Transverse colon (tissue), 4 donors: ENCODE measurements at places on chromosomes 4 and X.

- DNase-seq, result no peak
These were observed 186.6 kb upstream of the LEF1 start for GRCh38 chr4:108355186-108355901.

GRCh38 chr4:2608291-2608690, 71.8 kb downstream of the FAM193A start:
- DNase-seq, result no peak

DNA sequence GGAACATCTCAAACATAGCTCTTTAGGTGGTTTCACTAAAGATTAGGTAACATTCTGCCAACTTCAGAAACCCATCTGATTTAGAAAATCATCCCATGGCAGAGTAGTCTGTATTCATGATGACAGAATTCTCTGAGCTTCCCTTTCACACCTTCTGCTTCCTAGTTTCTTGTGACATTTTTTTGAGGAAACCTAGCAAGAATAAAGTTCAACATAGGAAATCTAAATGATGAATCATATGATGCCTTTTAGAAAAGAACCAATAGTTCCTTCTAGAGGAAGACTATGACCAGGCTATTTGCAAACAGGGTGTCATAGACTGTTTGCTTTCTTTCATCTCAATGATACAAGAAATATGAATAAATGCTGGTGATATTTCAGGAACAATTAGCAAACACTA, 49.8 kb upstream of the CAMK2D start:
- no peak for DNase-seq

DNA sequence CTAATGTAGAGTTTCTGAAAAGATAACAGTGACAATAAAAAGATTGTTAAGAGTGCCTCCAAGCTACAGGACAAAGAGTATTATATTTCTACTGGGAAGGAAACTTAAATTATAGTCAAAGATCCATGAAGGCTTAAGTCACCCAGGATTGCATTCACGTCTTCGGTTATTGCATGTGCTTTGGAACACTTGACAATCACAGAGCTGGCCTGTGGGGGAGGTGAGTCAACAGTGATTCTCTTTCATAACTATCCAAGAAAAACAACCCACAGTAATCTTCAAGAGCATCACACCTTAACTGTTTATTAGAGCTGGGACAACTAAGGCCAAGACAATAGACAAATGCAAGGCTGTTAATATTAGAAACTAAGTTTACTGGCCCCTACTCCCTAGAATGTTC, 40.3 kb downstream of the PDGFC start:
- DNase-seq, result peak; percentile 14

DNA sequence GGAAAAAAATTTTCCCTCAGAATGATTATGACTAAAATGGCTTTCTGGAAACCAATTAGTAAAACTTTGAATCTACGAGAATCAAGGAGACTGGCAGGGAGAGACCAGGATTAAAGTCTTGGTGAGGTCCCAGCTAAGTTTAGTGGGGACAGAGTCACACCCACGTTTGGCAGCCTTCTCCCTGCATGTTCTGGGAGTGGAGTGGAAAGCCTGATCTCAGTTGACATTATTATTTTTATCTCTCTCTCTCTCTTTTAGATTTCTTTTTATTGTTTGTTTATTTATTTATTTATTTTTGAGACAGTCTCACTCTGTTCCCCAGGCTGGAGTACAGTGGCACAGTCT, 67.8 kb downstream of the MED28 start:
- DNase-seq, result no peak

DNA sequence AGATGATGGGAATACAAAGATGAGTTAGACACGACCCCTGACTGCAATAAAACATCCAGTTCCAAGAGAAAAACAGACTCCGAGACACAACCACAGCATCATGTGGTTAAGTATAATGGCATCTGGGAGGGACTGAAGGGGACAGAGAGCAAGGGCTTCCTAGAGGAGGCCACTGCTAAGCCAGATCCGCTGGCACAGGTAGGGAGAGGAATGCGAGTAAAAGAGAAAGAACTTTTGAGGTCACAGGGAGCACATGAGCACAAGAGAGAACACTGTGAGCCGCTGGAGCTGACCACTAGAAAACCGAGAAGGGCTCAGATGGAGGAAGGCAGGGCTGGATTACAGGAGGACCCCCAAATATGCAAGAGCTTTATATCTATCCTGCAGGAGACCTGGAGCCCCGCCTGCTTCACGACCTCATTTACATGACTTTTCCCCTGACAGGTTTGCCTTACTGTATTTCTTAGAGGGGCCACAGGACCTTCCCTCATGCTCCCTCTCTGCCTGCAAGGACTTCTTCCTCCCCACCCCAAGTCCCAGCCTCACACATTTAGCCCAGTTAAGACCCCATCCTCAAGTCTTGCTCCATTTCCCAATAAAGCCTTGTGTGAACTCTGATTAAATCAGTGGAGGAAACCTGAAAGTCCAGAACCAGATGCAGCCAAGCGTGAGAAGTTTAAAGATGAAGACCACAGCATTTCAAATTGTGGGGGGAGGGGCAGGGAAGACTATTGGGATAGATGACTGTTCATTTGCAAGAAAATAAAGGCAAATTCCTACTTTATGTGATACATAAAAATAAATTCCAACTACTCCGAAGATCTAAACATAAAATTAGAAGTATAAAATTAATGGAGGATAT, 29.6 kb downstream of the MFAP3L start:
- no peak for DNase-seq

GRCh38 chr4:139229534-139230039, 50.4 kb downstream of the MGARP start:
- DNase-seq, result no peak

- DNase-seq, result no peak
These were observed 311.3 kb upstream of the EMCN start for GRCh38 chr4:100828986-100829685.

DNA sequence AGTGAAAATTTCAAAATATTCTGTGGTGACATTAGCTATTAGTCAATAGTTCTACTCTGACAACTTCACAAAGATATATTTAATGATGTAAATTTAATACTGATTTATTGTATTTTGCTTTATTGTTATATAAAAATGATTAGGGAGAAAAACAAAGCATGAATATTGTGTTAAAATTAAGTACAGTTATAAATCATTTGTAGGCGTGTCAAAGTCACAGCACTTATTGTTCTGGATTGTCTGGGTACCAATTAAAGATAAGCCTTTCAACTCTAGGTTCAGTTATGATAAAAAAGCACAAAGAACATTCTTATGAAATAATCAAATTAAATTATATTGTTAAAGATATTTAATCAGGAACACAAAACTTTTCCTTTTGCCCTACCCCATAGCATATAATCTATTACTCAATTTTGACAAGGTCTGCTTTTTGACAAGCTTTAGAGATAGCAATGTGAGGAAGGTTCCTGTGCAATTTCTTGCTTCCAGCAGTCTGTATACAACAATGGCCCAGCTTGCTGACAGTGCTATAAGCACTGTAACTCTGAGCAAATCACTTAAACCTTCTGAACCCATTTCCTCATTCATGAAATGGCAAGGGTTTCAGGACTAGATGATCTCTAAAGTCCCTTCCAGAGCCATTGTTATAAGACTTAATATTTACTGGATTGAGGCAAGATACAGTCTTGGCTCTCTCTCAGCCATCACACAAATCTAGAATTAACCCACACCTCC, 910.3 kb upstream of the LCORL start:
- DNase-seq, result no peak

GRCh38 chr4:140719686-140720085, 36.5 kb downstream of the TBC1D9 start:
- DNase-seq, result no peak

DNA sequence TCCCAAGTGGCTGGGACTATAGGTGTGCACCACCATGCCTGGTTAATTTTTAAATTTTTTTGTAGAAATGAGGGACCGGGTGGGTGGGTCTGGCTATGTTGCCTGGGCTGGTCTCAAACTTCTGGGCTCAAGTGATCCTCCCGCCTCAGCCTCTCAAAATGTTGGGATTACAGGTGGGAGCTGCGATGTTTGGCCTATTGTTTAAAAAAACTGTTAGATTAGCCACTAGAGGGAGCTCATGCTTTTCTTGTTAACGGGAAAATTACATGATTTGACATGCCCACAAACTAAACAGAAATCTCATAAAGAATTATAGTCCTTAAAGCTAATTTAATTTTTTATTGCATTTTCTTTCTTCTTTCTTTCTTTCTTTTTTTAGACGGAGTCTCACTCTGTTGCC, 5.0 kb upstream of the SDAD1 start:
- DNase-seq, result no peak

- no peak for DNase-seq
These were observed 11.6 kb upstream of the TMEM128 start for GRCh38 chr4:4259484-4260100.

DNA sequence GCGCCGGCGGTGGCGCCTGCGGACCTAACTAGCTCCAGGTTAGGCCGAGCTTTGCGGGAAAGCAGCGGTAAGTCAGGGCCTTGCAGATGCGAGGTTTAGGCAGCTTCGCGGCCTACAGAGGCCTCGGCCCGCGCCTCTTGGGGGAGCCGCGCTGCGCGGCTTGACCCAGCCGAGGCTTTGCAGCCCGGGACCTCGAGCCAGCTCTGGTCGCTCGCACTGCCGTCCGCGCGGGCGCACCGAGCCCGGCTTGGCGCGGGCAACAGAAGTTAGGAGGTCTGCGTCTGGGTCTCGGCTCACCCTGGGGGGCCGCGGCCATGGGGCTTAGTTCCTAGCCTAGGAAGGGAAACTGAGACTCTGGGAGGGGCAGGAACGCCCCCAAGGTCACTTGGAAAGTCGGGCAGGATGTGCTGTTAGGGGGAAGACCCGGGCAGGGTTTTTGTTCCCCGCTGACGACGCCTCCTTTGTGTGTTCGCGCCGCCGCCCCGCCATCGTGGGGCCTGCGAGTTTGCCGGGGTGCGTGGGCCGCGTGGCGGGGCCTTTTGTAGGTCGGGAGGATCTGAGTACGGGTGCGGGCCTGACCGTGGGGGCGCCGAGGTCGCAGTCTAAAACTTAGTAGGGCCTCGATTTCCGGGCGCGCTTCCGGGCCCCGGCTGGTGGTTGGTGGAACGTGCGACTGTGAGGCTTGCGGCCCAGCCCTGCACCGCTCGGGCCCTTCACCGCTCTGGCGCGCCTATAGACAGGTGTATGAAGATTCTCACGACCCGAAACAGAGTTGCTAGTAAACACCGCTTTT, 482 bp downstream of the RNF4 start:
- peak; percentile 72 for DNase-seq

DNA sequence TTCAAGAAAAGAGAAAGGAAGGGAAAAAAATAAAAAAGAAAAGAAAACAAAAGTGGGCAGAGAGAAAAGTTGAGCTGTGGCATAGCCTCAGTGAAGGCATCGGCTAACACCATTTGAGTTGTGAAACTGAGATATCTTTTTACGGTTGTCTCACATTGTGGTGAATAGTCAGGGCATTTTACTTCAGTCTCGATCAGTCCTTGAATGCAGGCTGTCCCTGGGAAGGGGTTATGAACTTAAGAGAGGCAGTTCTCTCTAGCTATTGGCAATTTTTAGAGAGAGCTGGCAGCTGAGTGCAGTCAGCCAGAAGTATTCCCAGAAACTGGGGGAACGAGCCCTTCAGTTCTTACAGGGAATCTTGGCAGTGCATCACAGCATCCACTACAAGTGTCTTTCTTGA, 93.5 kb upstream of the SLC6A14 start:
- DNase-seq, result no peak

DNA sequence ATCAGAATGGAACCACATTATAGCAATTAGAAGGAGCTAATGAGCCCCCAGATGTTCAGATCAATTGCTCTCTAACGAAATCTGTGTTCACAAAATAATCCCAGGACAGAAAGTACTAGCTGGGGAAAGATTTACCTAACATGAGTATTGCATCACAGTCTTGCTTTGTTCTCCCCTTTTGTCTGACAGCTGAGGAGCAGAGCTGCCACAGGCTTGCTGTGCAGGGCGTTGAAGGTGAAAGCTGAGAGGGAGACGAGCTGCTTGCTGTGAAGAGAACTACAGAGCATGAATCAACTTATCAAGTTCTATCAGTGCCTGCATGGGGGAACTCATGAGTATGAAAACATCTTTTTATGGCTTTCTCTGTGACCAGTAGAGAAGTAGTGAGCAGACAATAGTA, 441.2 kb downstream of the CENPC start:
- no peak for DNase-seq

DNA sequence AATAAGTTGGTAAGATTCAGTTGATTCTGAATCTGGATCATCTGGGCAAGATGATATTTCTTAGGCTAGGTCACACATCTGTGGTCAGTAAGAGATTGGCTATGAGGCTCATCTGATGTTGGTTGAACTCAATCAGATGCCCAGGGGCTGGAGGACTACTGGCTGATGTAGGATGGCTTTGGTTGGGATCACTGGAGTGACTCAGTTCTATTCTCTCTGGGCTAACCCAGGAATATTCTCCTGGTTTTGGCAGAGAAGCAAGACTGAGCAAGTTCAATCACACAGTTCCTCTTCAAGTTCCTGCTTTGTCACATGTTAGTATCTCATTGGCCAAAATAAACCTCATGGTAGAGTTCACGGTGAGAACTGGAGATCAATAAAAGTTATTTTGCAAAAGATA, 902.3 kb upstream of the SLIT2 start:
- DNase-seq, result no peak

GRCh38 chr4:85673540-85673939, 198.6 kb downstream of the ARHGAP24 start:
- DNase-seq, result no peak

DNA sequence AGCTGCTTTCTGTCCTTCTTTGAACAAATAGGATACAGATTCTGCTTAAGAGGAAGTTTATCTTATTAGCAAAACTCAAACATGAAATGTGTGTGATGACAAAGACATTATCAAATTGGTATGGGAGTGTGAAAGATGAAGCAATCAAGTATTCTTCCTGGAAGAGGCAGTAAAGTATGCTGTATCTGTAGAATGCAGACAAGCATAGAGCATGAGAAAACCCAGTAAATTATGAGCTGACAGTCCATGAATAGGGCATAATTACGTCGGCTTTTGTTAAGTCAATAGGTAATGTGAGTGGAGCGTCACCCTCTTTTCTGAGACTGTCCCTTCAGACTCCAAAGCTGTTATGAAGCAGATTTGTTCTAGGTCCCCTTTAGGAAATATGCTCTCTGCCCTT, 458.6 kb upstream of the NWD2 start:
- DNase-seq, result no peak

GRCh38 chrX:149687991-149688390, 23.9 kb upstream of the MAGEA11 start:
- no peak for DNase-seq

- DNase-seq, result no peak
These were observed 7.5 kb downstream of the STOX2 start for GRCh38 chr4:183912585-183912984.

DNA sequence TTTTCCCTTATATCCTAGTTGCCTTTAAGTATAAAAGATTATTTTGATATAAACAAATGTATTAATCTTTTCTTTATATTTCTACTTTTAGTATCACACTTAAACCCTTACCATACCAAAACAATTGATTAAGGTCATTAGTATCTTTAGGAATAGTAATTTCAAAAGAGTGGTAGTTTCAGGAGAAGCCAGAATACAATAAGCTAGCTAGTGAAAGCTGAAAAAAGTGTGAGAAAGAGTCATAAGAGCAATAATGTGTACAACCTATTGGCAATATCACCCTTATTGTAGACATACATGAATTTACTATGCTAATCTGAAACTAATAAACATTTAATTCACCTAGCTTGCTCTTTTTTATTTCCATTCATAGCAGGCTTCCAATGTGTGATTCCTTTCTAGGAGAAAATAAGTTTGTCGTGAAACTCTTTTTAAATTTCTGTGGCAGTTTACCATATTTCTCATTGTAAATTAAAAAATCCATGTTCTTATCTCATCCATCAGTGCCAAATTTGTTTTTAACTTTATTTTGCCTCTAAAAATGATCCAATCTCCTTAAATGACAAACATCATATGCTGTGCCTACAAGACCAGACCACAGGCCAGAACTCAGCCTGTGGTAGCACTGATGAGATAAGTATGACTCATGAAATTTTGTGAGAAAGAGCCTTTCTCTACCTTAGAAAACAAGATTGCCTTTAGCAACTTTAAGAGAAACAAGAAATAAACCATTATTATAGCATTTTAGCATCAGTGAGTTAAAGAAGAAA, 8.1 kb downstream of the NEK1 start:
- no peak for DNase-seq
